ENCODE measurements at places on chromosomes 3 and 15. TPM values are rescaled to one million over a fixed set of nuclear protein-coding genes. Genes with fewer than 3 reads are reported as not detected.

The B2M gene
- total RNA-seq: 3,472 TPM

The TM4SF4 gene
- 1.3 TPM for total RNA-seq

The MED12L gene
- total RNA-seq: 0.30 TPM

The TOPBP1 gene
- 22.7 TPM for total RNA-seq

The ZMYND10 gene
- 4.7 TPM for total RNA-seq

The ZNF620 gene
- 5.8 TPM for total RNA-seq

Data from renal cortical epithelial cell (primary cell).